ENCODE measurements at places on chromosomes 6 and 20. TPM values are rescaled to one million over a fixed set of nuclear protein-coding genes. Genes with fewer than 3 reads are reported as not detected.

Gene ZNF343
- 4.7 TPM for total RNA-seq

DNA sequence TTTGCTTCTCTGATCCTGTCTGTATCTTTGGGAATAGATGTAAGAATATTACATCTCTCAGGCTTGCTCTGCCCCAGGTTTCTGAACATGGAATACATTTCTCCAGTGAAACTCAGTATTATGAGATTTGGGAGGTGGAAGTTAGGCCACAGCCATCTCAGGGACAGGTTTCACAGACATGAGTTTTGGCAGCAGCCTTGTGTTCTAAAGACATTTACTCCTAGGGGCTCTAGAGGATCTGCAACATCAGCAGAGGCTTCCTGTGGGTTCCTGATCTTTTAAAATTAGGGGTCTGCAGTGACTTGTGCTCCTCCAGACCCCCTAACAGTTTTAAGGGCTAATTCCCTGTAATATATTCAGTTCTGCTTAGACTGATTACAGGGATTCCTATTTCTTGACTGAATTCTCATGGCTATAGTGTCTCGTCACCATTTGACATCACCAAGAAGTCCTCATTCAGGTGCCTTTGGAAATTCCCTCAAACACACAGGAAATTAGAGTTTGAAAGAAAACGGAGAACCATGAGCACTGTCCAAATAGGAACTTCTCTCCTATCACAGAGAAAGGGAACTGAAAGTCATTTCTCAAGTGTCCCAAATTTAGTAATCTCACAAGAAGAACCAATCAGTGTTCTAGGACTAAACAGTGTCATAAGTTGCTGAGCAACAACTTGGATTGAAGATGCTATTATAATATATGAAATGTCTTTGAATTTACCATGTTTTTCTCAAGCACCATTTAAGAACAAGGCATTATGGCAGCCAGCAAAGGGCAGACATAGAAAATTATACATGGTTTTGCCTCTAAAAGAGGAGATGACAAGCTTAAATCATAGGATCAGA is 2.5 kb upstream of the HLA-DRA start:
- DNase-seq = no peak

- no peak for DNase-seq
Measured at GRCh38 chr6:53527249-53527765, 17.6 kb downstream of the GCLC start.

Gene RSPO3
- 0.83 TPM for total RNA-seq

Gene PREP
- total RNA-seq = 26.6 TPM

DNA sequence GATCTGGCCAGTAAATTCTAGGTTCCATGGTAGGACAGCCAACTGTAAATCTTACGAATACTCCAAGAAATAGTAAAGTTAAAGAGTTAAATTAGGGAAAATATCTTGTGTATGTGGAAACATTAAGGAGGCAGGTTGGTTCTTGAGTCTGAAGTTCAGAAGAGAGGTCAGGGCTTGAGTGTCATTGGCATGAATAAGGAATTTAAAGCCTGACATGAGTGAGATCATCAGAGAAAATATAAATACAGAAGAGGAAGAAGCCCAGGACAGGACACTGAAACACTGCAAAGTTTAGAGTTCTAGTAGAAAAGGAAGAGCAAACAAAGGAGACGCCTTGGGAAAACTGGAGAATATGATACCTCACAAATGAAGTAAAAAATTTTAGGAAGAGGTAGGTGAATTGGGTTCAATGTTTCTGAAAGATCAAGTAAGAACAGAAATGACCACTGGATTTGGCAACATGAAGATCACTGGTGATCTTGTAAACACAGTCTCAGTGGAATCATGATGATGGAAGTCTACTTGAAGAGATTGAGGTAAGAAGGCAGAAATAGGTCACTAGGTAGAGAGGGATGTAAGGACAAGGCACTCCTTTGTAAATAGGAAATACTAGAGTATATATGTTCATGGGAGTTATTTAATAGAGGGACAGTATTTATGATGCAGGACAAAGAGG is 41.6 kb upstream of the SYNCRIP start:
- no peak for DNase-seq
